ENCODE measurements at places on chromosomes 7 and 10.

DNA sequence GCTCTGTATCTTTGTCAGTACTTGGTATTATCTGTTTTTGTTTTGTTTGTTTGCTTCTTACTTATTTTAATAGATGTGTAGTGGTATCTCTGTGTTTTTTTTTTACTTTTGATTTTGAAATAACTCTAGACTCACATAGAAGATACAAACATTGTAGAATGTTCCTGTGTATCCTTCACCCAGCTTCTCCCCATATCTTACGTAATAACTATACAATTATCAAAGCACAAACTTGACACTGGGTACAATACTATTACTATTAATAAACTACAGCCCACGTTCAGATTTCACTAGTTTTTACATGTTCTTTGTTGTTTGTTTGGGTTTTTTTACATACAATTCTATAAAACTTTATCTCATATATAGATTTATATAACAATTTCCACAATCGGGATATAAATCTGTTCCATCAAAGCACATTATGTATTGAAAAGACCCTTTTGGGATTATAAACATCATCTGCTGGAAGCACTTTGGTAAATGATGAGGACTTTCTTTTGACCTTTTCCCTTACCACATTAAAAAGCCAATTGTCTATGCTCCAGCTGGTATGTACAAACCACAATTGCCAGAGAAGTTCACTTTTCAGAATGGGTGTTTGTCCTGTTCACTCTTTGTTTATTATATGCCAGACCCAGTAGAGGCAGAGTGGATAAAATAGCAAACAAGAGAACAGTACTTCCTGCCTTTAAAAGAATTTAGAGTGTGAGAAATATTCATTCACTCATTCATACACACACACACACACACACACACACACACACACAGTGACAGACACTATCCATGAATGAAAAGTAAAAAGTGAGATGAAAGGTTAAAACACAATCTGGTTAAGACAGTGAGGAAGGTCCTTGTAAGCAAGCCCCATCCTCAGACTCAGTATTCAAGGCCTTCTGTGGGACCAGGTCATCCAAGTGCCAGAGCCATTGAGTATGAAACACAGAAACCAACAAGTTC is 113.0 kb downstream of the SGMS1 start:
- DNase-seq, result no peak

DNA sequence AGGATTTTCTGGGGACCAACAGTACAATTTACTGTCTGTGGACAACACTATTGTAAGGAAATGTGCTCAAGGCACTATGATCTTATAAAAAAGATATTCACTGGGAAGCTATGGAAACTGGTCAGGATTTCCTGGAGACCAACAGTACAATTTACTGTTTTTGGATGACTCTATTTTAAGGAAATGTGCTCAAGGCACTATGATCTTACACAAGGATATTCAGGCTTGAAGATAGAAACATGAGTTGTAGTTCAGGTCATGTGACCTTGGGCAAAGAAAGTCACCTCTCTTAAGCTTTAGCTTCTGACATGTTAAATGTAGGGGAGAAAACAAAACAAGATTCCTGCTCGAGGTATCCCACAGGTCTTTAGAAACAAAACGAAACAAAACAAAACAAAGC is 1.7 kb upstream of the ITPRID1 start:
- DNase-seq, result no peak

- no peak for DNase-seq
Measured at GRCh38 chr10:32142646-32143045, 86.4 kb upstream of the KIF5B start.

DNA sequence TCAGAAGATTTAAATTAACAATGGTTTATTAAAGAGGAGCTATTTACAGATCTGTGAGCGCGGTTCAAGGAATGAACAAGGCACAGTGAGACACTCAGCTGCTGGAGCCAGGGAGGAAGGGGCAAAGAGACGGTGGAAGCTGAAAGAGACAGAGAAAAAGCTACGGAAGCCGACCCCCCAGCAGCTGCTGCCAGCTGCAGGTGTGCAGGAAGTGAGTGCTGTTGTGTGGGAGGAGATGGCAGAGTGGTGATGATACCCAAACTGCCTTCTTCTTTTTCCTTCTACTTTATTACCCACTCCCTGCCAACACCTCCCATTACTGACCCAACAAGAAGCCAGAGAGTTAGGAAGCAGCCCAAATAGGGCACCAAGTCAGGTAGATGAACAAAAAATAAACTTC is 41.9 kb upstream of the MBL2 start:
- no peak for DNase-seq

GRCh38 chr7:92750946-92751345 is 85.4 kb downstream of the CDK6 start:
- no peak for DNase-seq

DNA sequence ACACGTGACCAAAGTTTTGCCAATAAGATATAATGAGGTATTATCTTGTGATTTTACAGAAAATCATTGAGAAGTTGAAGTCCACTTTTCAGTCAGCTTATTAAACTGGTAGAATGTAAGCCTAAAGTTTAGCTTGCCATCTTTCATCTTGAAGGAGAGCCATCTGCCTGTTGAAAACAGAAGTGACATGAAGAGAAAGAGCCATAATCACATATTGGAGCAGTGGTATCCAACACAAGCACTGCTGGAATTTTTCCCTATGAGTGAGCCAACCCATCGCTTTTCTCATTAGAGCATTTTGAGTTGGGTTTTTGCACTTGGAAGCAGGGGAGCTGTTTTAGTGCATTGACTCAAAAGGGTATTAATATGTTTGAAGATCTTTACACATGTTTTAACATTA is 117.6 kb upstream of the FERD3L start:
- no peak for DNase-seq

- no peak for DNase-seq
Measured at GRCh38 chr7:91875851-91876250, 4.7 kb downstream of the MTERF1 start.

GRCh38 chr10:126959906-126960685 is 54.9 kb downstream of the DOCK1 start:
- DNase-seq, result no peak

DNA sequence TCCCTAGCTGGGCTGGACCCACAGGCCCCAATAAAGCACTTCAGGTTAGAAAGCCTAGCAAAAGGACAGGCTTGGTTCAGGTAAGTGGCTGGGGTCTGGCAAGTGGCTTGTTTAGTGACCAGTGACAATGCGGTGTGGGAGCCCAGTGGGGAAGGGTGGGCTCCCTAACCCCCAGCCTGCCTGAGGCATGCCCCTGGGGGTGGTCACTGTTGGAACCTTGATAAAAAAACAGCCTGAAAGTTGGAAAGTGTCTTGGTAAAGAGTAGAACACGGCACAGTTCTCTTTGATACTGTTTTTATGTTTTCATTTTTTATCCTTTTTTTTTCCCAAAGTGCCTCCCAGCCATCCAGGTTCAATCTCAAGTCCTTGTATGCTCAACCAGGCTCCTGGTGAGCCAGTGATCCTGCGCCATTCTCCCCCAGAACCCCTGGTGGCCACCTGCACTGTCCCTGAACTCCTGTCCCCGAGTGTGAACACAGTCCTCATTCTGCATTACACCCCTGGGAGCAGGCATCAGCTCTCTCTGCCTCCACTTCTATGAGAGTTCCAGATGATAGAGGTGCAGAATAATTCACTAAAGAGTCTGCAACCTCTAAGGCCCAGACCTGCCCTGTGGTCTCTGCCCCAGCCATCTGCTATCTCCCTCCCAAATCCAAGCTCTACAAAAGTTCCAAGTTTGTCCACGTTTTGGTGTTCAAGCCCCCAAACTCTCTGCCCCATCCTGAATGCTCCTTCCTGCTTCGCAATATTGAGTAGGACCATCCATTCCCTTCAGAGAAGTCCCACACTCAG is 15.0 kb upstream of the CXCL12 start:
- no peak for DNase-seq

Measured in CD4-positive, alpha-beta T cell treated with Interleukin-1 beta for 1 hour (primary cell).